Muscle of leg (tissue), 16 donors: ENCODE measurements at places on chromosomes 4 and X. TPM values are rescaled to one million over a fixed set of nuclear protein-coding genes. Genes with fewer than 3 reads are reported as not detected.

DNA sequence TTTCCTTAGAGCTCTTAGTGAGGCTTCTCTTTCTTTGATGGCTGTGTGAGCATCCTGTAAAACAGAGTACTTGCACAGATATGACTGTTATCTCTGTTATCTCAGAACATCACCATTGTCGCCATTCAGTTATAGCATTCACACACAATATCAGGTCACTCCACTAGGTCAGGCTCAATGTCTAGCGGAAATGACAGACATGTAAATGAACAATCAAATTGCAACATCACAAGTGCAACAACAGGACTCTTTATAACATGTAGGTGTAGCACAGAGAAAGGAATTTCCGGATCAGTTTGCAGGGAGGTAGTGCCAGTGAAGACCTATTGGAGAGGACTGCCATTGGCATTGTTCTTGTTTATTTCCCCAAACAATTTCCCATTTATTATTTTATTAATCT, 43.2 kb upstream of the IGSF1 start:
- H3K27me3 ChIP-seq, result peaks cover 2% of the 10 kb centered on the region
- no peak overlapping the region for H3K4me3 ChIP-seq
- no peak overlapping the region for H3K27ac ChIP-seq
- no peaks in the 10 kb centered on the region for H3K4me1 ChIP-seq
- no peak for DNase-seq
- no peaks in the 10 kb centered on the region for H3K36me3 ChIP-seq

GRCh38 chrX:132908891-132909290, 49.5 kb downstream of the HS6ST2 start:
- no peak overlapping the region for H3K4me3 ChIP-seq
- H3K36me3 ChIP-seq, result no peaks in the 10 kb centered on the region
- H3K4me1 ChIP-seq, result no peaks in the 10 kb centered on the region
- peaks cover 11% of the 10 kb centered on the region for H3K27me3 ChIP-seq

- no peaks in the 10 kb centered on the region for H3K27me3 ChIP-seq
- no peaks in the 10 kb centered on the region for H3K4me1 ChIP-seq
- H3K27ac ChIP-seq, result no peak overlapping the region
- no peak overlapping the region for H3K4me3 ChIP-seq
- no peaks in the 10 kb centered on the region for H3K36me3 ChIP-seq
Measured at GRCh38 chrX:155957843-155958242, 39.7 kb upstream of the IL9R start.

GRCh38 chr4:183602557-183603027, 56.4 kb downstream of the RWDD4 start:
- peak; percentile 67 for DNase-seq
- no peaks in the 10 kb centered on the region for H3K4me1 ChIP-seq
- H3K4me3 ChIP-seq, result no peak overlapping the region

- peaks cover 4% of the 10 kb centered on the region for H3K27me3 ChIP-seq
- no peaks in the 10 kb centered on the region for H3K4me1 ChIP-seq
- no peak for DNase-seq
Measured at GRCh38 chrX:114841051-114841450, 176.4 kb downstream of the IL13RA2 start.

GRCh38 chr4:180059216-180059881, 2183.9 kb upstream of the TENM3 start:
- peak overlapping the region; percentile 53 for H3K4me3 ChIP-seq
- no peak overlapping the region for H3K27ac ChIP-seq
- H3K4me1 ChIP-seq, result peaks cover 14% of the 10 kb centered on the region
- DNase-seq, result no peak
- H3K27me3 ChIP-seq, result peaks cover 27% of the 10 kb centered on the region

- no peaks in the 10 kb centered on the region for H3K4me1 ChIP-seq
- H3K27me3 ChIP-seq, result no peaks in the 10 kb centered on the region
- no peak overlapping the region for H3K27ac ChIP-seq
- H3K36me3 ChIP-seq, result no peaks in the 10 kb centered on the region
- DNase-seq, result no peak
Measured at GRCh38 chrX:5474282-5474681, 754.4 kb downstream of the NLGN4X start.

DNA sequence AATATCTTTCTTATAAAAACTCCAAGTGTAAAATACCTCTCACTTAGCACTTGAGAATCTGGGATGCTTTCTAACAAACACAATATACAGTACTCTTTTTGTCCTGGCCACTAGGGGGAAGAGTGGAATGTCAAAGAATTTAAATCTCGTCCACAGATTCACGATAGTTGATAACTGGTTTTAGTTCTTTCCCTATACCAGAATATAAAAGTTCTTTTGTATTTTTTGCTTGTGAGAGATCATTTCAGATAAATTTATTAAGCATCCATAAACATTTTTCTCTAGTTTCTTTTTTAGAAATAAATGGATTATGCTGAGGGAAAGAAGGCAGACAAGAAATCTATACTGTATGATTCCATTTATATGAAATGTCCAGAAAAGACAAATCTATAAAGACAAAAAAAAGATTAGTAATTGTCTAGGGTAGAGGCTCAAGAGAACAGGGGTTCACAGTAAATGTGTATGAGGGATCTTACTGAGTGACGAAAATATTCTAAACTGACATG, 50.4 kb downstream of the MGARP start:
- DNase-seq, result peak; percentile 76
- H3K36me3 ChIP-seq, result no peaks in the 10 kb centered on the region
- H3K27me3 ChIP-seq, result no peaks in the 10 kb centered on the region
- H3K27ac ChIP-seq, result no peak overlapping the region
- H3K4me1 ChIP-seq, result peaks cover 2% of the 10 kb centered on the region
- H3K4me3 ChIP-seq, result no peak overlapping the region

- H3K36me3 ChIP-seq, result no peaks in the 10 kb centered on the region
- DNase-seq, result no peak
- H3K4me3 ChIP-seq, result no peak overlapping the region
- H3K27me3 ChIP-seq, result no peaks in the 10 kb centered on the region
- H3K27ac ChIP-seq, result no peak overlapping the region
Measured at GRCh38 chr4:188082796-188083195, 26.6 kb downstream of the TRIML2 start.

DNA sequence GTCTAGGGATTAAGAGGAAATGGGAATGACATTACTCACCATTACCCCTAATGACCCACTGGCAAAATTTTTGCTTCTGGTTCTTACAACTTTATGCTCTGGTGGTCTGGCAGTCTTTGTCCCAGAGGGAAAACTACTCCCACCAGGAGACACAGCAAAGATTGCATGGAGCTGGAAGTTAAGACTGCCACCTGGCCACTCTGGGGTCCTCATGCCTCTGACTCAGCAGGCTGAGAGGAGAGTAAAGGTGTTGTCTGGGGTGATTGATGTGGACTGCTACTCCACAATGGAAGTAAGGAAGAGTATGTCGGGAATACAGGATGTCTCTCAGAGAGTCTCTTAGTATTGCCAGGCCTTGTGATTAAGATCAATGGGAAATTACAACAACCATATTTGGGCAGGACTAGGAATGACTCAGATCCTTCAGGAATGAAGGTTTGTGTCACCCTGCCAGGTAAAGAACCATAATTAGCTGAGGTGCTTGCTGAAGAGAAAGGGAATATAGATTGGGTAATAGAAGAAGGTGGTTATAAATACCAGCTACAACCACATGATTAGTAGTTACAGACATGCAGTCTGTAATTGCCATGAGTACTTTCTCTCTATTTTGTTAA, 215.5 kb downstream of the GPAT3 start:
- no peak overlapping the region for H3K27ac ChIP-seq
- H3K4me3 ChIP-seq, result no peak overlapping the region
- DNase-seq, result no peak
- no peaks in the 10 kb centered on the region for H3K4me1 ChIP-seq
- H3K27me3 ChIP-seq, result no peaks in the 10 kb centered on the region
- H3K36me3 ChIP-seq, result no peaks in the 10 kb centered on the region

DNA sequence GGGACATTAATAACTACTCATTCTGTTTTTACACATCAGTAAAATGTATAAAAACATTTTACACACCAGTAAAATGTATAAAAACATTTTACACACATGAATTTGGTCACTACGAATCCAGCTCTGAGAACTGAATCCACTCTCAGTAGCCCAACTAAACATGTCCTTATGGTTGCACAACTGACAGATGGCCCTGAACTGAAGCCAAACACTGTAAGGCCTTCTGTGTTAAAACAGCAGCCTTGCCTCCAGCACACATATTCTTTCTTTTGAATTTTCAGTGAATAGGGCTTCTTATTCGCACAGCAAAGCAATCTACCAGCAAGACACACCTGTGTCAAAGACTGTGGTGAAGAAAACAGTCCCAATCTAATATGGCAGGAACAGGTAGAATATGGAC, 169.9 kb upstream of the FMR1 start:
- peak; percentile 46 for DNase-seq
- H3K4me3 ChIP-seq, result no peak overlapping the region
- no peaks in the 10 kb centered on the region for H3K4me1 ChIP-seq

GRCh38 chr4:1720163-1720983, 750 bp downstream of the TMEM129 start:
- peak; percentile 63 for DNase-seq
- no peaks in the 10 kb centered on the region for H3K27me3 ChIP-seq
- peak overlapping the region; percentile 71 for H3K4me3 ChIP-seq

GRCh38 chr4:76948443-76949275, 893 bp upstream of the SEPTIN11 start:
- peak overlapping the region; percentile 91 for H3K27ac ChIP-seq
- DNase-seq, result peak; percentile 88
- peak overlapping the region; percentile 82 for H3K4me3 ChIP-seq

DNA sequence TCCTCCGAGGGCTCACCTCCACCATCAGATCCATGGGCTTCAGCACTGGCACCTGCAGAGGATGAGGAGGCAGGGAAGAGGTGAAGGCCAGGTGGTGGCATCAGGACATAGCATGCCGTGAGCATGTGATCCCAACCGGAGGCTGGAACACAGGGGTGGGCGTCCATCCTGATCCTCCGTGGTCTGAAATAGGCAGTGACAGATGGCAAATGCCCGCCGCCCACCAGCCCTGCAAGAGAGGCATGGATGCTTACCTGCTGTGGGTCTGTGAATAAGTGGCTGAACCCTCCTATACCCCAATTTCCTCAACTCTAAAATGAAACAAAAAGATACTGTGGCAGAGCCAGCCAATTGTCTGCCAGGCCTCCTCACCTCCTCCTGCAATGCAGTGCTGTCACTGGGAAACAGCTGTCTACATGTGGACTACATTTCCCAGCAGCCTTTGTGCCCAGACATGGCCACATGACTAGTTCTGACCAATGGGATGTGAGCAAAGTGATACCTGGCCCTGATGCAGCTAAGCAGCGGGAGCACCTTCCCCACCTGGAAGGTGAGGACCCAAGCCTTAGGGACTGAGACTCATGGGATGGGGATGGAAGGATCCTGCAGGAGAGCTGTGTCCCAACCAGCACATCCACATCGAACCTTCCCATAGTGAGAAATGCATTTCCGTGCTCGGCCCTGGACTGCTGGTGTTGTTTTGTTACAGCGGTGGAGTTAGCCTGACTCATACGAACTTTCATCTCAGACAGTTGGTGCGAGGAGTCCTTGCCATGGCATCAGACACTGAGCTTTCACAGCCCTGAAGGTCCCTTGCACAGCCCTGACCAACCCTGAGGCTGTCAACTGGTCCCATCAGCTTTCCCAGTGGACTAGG, 99.5 kb downstream of the PPP2R2C start:
- H3K36me3 ChIP-seq, result no peaks in the 10 kb centered on the region
- H3K27me3 ChIP-seq, result peaks cover 21% of the 10 kb centered on the region
- H3K4me1 ChIP-seq, result no peaks in the 10 kb centered on the region
- peak; percentile 14 for DNase-seq
- H3K4me3 ChIP-seq, result no peak overlapping the region
- H3K27ac ChIP-seq, result no peak overlapping the region

- no peaks in the 10 kb centered on the region for H3K36me3 ChIP-seq
- H3K4me3 ChIP-seq, result no peak overlapping the region
- no peaks in the 10 kb centered on the region for H3K4me1 ChIP-seq
- DNase-seq, result no peak
Measured at GRCh38 chrX:50726296-50726695, 87.7 kb downstream of the SHROOM4 start.

- H3K4me3 ChIP-seq, result no peak overlapping the region
- H3K27ac ChIP-seq, result no peak overlapping the region
- no peak for DNase-seq
- H3K36me3 ChIP-seq, result no peaks in the 10 kb centered on the region
- no peaks in the 10 kb centered on the region for H3K4me1 ChIP-seq
Measured at GRCh38 chr4:34202154-34202553, 2042.2 kb downstream of the ARAP2 start.

GRCh38 chr4:69362351-69362750, 82.1 kb downstream of the UGT2B28 start:
- no peak for DNase-seq
- H3K4me1 ChIP-seq, result no peaks in the 10 kb centered on the region
- H3K4me3 ChIP-seq, result no peak overlapping the region
- H3K36me3 ChIP-seq, result no peaks in the 10 kb centered on the region
- H3K27me3 ChIP-seq, result no peaks in the 10 kb centered on the region

DNA sequence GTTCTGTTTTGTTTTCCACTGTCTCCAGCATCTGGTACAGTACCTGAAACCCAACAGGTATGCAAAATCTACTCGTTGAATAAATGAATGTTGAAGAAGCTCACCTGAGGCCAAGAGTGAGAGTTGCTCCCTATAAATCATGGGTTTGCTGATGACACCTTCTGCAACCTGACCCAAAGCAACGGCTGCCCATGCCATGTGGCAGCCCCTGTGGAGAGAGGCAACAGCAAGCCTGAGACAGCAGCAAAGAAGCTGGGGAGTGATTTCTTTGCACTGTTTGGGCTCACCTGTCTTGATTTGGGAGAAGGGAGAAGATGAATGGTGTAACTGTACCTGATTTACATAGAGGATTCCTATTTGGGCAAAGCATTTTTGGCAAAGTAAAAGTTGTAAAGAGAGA, 119.8 kb upstream of the GPC4 start:
- peaks cover 4% of the 10 kb centered on the region for H3K36me3 ChIP-seq
- DNase-seq, result no peak
- H3K4me1 ChIP-seq, result no peaks in the 10 kb centered on the region
- H3K27me3 ChIP-seq, result peaks cover 9% of the 10 kb centered on the region
- H3K27ac ChIP-seq, result no peak overlapping the region
- H3K4me3 ChIP-seq, result no peak overlapping the region

- H3K4me3 ChIP-seq, result no peak overlapping the region
- H3K27me3 ChIP-seq, result no peaks in the 10 kb centered on the region
- no peaks in the 10 kb centered on the region for H3K4me1 ChIP-seq
Measured at GRCh38 chr4:80751200-80751599, 279.3 kb upstream of the BMP3 start.

DNA sequence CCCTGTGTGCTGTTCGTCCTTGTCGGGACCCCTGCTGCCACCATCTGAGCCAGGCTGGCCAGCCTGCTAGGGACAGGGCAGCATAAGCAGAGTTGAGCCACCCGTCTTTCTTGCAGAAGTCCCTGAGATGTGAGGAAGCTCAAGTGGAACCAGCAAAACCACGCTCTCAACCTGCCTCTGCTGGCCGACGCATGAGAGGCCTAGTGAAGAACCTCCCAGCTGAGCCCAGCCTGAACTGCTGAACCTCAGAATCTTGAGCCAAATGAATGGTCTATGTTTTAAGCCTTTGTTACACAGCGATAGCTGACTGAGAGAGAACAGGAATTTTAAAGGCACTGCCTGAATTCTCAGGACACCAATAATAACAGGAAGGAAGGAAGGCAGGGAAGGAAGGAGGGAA, 98.9 kb upstream of the ADRA2C start:
- H3K4me3 ChIP-seq, result no peak overlapping the region
- H3K4me1 ChIP-seq, result peaks cover 2% of the 10 kb centered on the region
- DNase-seq, result no peak
- H3K36me3 ChIP-seq, result no peaks in the 10 kb centered on the region

The IL13RA2 gene
- polyA plus RNA-seq, result 0.92 TPM

The DDIT4L gene
- 35.9 TPM for polyA plus RNA-seq

The MSMO1 gene
- polyA plus RNA-seq, result 20.5 TPM

The USP51 gene
- polyA plus RNA-seq, result 3.5 TPM

The LNX1 gene
- 2.7 TPM for polyA plus RNA-seq

The PNCK gene
- 10.6 TPM for polyA plus RNA-seq

The CHRNA9 gene
- 0.09 TPM for polyA plus RNA-seq

The XPNPEP2 gene
- 4.0 TPM for polyA plus RNA-seq

The HTN3 gene
- not detected for polyA plus RNA-seq
